Esophagus muscularis mucosa (tissue), 4 donors: ENCODE measurements at places on chromosomes 16 and 17. TPM values are rescaled to one million over a fixed set of nuclear protein-coding genes. Genes with fewer than 3 reads are reported as not detected.

ZFP3 gene
- total RNA-seq = 4.7 TPM

TM4SF5 gene
- total RNA-seq = not detected

BCKDK gene
- total RNA-seq = 34.1 TPM

DNA sequence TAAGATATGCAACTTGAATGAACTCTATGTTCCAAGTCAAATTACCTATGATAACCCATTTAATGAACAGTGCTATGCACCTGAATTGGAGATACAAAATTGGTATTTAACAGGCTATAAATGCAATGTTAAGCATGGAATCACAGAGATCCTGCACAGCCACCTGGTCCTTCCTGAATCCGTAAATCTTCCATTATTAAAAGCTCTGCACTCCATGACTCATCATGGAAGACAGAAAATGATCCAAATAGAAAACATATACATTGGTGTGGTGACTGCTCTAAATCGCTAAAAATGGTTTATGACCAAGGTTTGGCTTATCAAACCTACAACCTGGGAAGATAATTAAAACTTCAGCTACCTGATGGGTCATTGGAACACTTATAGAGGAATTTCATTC lies 45.3 kb downstream of the GLG1 start:
- no peak overlapping the region for H3K27ac ChIP-seq
- H3K4me3 ChIP-seq = no peak overlapping the region
- H3K27me3 ChIP-seq = no peaks in the 10 kb centered on the region
- DNase-seq = no peak

ZPBP2 gene
- not detected for total RNA-seq

DNA sequence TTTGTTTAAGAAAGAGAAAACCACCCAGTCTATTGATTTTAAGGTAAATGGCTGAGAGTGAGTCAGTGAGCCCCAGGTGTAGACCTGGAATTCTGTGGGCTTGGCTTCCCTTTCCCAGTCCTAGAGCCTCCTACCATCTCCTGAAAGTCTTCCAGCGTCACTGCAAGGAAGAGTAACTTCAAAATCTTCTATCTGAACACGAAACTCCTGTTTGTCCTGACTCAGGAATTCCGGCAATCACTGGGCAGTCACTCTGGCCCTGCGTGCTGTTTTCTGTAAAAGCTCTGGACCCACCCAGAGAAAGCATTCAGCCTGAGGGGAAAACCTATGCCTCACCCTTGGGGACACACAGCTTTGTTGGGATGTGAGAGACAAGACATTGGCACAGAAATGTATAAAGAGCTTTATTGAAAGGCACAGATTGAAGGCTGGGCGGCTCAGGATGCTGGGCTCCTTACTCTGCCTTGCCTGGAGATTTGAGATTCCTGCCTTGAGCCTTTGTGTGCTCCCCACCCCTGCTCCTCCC lies 15.9 kb downstream of the MINK1 start:
- H3K27ac ChIP-seq = peak overlapping the region; percentile 39
- H3K36me3 ChIP-seq = no peaks in the 10 kb centered on the region
- peaks cover 18% of the 10 kb centered on the region for H3K4me1 ChIP-seq
- no peak for DNase-seq
- no peak overlapping the region for H3K4me3 ChIP-seq

NEUROD2 gene
- not detected for total RNA-seq

NAGS gene
- total RNA-seq = 0.83 TPM

- DNase-seq = no peak
- no peak overlapping the region for H3K4me3 ChIP-seq
- no peaks in the 10 kb centered on the region for H3K36me3 ChIP-seq
- H3K27me3 ChIP-seq = no peaks in the 10 kb centered on the region
These were observed 3.5 kb upstream of the CES4A start for GRCh38 chr16:66984892-66985311.

GRCh38 chr16:53546988-53547391 lies 44.0 kb upstream of the AKTIP start:
- DNase-seq = no peak
- H3K4me3 ChIP-seq = no peak overlapping the region
- H3K4me1 ChIP-seq = peaks cover 11% of the 10 kb centered on the region
- H3K36me3 ChIP-seq = no peaks in the 10 kb centered on the region

KRTAP1-5 gene
- not detected for total RNA-seq

USP7 gene
- total RNA-seq = 84.7 TPM

DNA sequence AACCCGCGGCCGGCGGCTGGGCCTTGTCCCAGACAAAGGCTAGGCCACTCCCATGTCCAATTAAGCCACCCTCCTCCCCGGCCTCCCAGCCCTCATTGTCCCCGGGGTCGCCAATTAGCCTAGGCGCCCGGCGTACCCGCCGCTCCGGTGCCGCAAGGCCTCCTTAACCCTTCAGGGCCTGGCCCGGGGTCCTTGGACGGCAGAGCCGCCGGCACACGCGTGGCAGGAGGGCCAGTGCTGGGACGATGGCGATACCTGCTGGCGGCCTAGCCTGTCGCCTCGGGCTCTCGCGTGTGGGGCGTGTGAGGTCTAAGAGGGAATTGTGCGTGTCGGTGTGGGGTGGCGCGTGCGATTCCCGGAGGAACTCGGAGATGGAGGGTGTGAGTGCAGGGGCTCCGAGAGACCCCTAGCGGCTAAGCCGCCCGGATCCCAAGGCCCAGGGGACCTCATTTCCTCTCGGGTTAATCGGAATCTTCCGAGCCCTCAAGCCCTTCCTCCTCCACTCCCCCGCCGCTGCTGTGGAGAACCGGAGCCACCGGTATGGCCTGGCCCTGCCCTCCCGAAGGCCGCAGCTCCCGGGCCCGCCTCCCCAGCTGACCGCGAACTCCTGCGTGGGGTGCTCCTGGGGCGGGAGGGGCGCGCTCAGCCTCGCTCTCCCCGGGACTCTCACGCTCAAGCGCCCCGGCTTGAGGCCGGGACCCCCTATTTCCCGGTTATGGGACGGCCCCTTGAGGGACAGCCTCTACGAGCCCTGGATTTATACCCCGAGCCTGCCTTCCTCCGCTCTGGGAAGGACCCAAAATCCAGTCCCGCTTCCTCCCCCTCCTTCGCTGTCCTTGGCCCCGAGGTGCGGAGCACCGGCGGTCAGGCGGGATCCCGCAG lies 11.9 kb downstream of the TBX2 start:
- peak overlapping the region; percentile 64 for H3K4me3 ChIP-seq
- peaks cover 6% of the 10 kb centered on the region for H3K36me3 ChIP-seq
- no peaks in the 10 kb centered on the region for H3K27me3 ChIP-seq
- peak overlapping the region; percentile 93 for H3K27ac ChIP-seq
- H3K4me1 ChIP-seq = peaks cover 41% of the 10 kb centered on the region

ABCC3 gene
- 1.8 TPM for total RNA-seq

DNA sequence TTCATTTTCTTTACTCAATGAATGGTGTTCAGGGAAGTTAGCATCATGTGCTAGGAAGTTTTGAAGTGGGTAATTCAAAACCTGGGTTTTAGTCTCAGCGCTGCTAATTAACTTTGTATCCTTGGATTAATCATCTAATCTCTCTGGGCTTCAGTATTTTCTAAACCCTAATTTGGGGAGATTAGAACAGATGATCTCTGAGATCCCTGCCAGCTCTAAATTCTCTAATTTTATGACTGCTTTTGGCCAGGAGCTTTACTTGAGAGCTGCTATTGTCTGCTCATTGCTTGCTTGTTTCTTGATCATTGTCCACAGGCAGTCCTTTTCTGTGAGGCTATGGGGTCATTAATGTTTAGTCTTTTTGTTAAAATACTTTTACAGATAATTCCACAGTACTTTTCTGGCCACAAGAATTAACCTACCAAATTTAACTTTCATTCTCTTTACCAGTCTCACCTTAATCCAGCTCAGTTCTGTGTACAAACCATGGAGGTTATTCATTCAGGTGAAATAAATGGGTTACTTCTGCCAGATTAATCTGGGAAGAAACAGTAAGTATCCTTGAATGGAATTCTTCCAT lies 28.4 kb upstream of the VWA3A start:
- DNase-seq = no peak
- no peaks in the 10 kb centered on the region for H3K36me3 ChIP-seq
- no peaks in the 10 kb centered on the region for H3K4me1 ChIP-seq
- H3K27me3 ChIP-seq = no peaks in the 10 kb centered on the region

DNA sequence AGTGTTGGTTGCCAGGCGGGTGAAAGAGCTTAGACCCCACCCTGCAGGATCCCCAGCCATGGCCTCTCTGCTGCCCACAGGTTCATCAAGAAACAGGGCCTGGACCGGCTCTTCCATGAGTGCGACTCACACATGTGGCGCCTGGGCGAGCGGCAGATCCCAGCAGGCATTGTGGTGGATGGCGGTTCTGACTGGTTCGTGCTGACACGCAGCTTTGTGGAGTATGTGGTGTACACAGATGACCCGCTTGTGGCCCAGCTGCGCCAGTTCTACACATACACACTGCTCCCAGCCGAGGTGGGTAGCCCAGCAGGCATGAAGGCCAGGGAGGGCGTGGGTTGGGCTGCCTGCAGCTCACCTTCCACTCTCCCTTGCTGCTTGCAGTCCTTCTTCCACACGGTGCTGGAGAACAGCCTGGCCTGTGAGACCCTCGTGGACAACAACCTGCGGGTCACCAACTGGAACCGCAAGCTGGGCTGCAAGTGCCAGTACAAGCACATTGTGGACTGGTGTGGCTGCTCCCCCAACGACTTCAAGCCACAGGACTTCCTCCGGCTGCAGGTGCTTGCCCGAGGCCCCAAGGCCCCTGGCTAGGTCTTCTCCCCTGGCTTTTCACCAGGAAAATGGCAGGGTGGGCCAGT lies 9.9 kb downstream of the XYLT2 start:
- H3K4me1 ChIP-seq = peaks cover 14% of the 10 kb centered on the region
- H3K27ac ChIP-seq = no peak overlapping the region
- DNase-seq = no peak

- no peaks in the 10 kb centered on the region for H3K27me3 ChIP-seq
- H3K27ac ChIP-seq = no peak overlapping the region
- peaks cover 32% of the 10 kb centered on the region for H3K4me1 ChIP-seq
- no peaks in the 10 kb centered on the region for H3K36me3 ChIP-seq
- no peak overlapping the region for H3K4me3 ChIP-seq
- no peak for DNase-seq
These were observed 134.7 kb downstream of the PITPNC1 start for GRCh38 chr17:67511804-67512203.

ZNF267 gene
- total RNA-seq = 6.1 TPM

DNA sequence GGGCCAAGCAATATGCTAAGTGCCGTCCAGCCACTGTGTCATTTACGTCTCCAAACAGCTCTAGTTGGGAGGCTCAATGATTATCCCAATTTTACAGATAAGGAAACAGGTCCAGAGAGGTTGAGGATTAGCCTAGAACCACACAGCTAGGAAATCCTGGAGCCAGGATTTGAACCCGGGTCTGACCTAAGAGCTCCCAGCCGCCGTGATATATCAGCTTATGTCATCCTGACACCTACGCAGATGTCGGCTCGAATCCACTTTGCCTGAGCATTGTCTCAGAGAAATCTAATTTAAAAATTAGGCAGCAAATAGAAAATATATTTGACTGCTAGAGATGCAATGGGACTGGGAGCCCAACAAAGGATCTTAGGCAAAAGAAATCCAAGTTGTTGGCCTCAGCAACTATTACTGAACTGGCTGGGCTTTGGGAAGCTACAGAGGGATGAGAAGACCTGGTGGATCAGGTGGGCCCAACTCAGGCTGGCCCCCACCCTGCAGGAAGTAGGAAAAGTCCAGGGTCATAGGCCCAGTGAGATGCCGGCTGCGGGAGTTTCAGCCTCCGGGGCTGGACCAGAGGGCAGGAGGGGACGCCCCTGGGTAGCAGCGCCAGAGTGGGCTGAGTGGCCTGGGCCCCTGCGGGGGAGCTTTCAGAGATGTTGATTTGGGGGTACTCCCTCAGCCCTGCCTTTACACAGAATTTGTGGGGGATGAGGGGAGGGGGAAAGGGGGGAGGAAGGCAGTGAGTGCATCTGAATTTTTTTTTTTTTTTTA lies 35.1 kb upstream of the IL21R start:
- peaks cover 35% of the 10 kb centered on the region for H3K4me1 ChIP-seq
- H3K36me3 ChIP-seq = peaks cover 26% of the 10 kb centered on the region
- peak overlapping the region; percentile 58 for H3K27ac ChIP-seq
- DNase-seq = no peak

DNA sequence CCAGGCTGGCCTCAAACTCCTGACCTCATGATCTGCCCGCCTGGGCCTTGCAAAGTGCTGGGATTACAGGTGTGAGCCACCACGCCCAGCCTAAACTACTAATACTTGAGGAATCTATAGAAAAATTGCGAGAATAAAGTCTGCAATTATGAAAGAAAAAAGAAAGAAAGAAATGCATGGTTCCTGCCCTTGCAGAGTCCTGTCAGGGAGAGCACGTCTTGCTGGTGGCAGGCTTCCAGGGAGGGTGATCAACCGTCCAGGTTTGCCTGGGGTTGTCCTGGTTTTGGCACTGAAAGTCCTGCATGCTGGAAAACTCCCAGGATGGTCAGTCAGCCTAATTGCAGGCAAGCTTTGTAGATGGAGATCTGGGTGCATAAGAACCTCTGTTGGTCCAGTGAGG lies 21.5 kb upstream of the KIFC3 start:
- no peaks in the 10 kb centered on the region for H3K36me3 ChIP-seq
- DNase-seq = no peak

- H3K4me1 ChIP-seq = no peaks in the 10 kb centered on the region
- DNase-seq = no peak
- H3K27ac ChIP-seq = no peak overlapping the region
- H3K36me3 ChIP-seq = no peaks in the 10 kb centered on the region
These were observed 14.0 kb downstream of the MARCHF10 start for GRCh38 chr17:62793919-62794665.

DNA sequence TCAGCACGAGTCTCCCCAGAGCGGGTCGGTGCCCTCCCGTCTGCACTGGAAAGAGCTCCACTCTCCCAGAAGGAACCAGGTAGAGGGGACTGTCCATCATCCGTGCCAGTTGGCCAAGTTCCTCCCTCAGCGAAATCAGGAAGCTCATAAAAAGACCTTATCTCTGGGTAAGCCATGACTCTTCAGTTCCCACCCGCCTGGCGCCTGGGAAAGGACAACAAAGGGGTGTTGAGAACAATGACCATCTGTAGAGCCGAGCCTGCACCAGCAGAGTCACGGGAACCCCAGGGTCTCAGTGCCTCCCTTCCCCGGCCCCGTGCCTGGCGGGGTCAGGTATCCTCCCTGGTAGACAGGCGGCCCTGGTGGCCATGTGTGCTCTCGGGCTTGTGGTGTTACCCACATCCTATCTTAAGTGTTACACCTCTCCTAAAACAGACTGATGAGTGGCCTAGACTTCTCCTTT lies 190.7 kb downstream of the AXIN2 start:
- H3K4me3 ChIP-seq = no peak overlapping the region
- H3K4me1 ChIP-seq = no peaks in the 10 kb centered on the region
- H3K27me3 ChIP-seq = no peaks in the 10 kb centered on the region
- H3K36me3 ChIP-seq = no peaks in the 10 kb centered on the region
- no peak overlapping the region for H3K27ac ChIP-seq

CSH2 gene
- total RNA-seq = not detected

TERF2IP gene
- 64.4 TPM for total RNA-seq

G6PC1 gene
- not detected for total RNA-seq
